T-helper 1 cell (primary cell): ENCODE measurements at places on chromosomes 3 and 15.

DNA sequence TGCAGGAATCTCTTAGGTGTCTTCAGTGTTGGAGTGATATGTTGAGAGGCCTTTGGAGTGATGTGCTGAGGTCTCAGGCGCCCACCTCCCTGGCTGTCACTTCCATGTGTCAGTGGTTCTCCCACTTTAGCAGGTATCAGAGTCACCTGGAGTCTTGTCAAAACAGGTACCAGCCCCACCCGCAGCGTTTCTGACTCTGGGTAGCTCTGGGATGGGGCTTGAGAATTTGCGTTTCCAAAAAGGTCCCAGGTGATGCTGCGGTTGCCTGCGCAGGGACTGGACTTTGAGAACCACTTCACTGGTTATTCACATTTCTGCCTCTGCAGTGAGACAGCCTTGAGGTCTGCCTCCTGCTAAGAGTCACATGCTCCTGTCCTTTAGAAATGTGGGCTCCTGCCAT lies 15.5 kb downstream of the UMPS start:
- no peak for DNase-seq

GRCh38 chr3:180615954-180616353 lies 14.0 kb downstream of the TTC14 start:
- no peak for DNase-seq

DNA sequence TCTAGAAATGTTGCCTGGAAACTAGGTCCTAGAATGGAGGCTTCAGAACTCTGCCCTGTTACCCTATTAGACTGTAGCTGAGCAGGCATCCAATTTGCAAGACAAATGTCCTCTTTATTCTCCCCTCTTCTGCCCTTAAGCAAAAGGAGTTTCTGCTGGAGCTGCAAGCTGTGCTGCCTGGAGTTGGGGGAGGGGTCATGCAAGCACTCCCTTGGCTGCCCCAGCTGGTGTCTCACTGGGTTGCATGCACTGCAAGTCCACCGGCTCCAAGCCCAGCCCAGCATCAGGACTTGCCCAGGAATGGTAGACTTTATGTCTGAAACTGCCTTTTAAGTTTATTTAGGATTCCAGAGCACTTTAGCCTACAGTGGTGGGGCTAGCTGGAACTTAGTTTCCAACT lies 15.7 kb upstream of the RBP2 start:
- no peak for DNase-seq

- no peak for DNase-seq
Observed at GRCh38 chr3:124771083-124771445, 40.8 kb downstream of the UMPS start.

DNA sequence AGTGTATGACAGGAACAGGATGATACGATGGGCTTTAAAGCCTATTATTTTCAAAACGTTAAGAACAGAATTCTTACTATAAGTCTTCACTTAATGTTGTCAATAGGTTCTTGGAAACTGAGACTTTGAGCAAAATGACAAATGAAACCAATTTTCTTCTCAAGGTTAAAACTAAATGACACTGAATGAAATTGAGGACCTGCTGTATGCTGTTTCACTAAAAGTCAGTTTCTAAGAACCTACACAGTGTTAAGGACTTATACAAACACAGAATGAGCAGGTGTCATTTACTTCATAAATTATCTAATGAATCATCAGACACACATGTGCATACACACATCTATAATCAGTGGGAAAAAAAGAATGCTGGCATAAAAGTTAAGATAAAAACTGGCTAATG lies 106.9 kb downstream of the RFTN1 start:
- DNase-seq = peak; percentile 16

GRCh38 chr3:175502155-175502554 lies 643.0 kb downstream of the NAALADL2 start:
- no peak for DNase-seq

DNA sequence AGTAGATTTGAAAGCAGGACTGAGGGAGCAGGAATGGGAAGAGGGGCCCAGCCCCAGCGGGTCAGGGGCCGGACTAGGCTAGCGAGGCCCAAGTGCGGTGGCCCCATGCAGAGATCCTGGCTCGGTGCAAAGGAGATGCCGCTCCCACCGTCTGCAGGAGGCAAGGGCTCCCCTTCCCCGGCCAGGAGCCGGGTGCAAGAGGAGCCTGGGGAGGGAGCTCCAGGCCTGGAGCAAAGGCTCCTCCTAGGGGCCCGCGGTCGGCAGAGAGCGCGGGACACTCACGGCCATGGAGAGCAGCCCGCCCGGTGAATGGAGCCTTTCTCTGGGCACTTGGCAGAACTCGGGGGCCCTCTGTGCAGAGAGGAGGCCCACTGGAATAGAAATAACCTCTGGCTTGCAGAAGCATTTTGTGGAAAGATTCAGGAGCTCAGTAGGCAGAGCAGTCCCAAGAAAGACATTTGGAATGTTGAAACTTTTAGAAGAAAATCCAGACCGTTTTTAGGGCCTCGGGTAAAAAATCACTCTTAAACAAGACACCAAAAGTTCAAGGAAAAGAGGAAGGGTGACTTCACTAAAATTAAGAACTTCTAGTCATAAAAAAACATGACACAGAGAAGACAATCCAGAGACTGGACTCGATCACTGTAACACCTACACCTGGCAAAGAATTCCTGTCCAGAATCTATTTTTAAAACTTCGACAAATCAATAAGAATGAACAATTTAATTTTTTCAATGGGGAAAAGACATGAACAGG lies 43.0 kb upstream of the USP3 start:
- DNase-seq = no peak

- no peak for DNase-seq
Observed at GRCh38 chr15:98592136-98592535, 56.2 kb upstream of the IGF1R start.

GRCh38 chr15:78951841-78952238 lies 7.0 kb upstream of the CTSH start:
- DNase-seq = no peak

DNA sequence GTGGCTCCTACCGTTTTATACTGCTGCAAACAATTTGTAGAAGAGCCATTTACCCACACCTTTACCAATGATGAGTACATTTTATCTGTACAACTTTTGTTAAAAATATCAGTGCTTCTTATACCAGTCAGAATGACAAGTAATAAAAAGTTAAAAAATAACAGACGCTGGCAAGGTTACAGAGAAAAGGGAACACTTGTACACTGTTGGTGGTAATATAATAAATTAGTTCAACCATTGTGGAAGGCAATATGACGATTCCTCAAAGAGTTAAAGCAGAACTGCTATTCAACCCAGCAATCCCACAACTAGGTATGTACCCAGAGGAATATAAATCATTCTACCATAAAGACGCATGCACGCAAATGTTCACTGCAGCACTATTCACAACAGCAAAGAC lies 51.9 kb downstream of the ARRDC4 start:
- no peak for DNase-seq

GRCh38 chr3:3804560-3804959 lies 5.3 kb downstream of the LRRN1 start:
- DNase-seq = no peak

- DNase-seq = no peak
Observed at GRCh38 chr3:58242340-58242739, 4.7 kb downstream of the ABHD6 start.

GRCh38 chr3:120435621-120436020 lies 15.2 kb downstream of the FSTL1 start:
- no peak for DNase-seq

DNA sequence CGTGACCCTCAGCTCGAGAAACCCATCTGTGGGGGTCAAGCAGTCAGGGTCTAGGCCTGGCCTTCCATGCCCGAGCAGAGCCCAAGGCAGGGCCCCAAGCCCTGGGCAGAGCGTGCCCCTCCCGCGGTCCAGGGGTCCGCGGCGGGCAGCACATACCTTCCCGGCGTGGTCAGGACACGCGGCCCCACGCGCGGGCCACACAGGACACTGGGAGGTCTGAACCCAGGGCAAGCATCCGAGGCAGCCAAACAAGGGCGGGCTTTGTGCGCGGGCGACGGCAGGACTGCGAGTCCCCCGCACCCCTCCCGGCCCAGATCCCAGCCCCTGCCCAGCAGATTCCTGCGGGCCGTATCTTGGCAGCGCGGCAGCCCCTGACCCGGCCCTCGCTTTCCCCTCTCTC lies 61.6 kb upstream of the ACAN start:
- DNase-seq = no peak

- DNase-seq = no peak
Observed at GRCh38 chr15:79916502-79917132, 19.8 kb upstream of the MTHFS start.

DNA sequence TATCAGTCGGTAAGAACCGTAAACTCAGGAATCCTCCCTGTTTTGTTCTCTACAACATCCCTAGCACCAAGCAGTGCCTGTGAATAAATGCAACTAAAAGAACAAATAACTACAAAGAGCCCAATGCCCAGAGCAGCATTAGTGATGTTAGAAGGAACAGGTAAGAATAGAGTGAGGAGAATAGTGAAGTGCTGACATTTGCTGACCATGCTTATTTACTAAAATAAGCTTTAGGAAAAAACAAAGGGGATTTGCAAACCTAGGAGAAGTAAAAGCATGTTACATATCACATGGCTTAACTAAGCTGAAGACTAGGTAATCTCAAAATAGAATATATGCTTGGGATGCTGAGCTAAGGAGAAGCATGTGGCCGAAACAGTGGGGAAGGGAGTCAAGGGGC lies 186.1 kb upstream of the SLC2A2 start:
- DNase-seq = no peak

DNA sequence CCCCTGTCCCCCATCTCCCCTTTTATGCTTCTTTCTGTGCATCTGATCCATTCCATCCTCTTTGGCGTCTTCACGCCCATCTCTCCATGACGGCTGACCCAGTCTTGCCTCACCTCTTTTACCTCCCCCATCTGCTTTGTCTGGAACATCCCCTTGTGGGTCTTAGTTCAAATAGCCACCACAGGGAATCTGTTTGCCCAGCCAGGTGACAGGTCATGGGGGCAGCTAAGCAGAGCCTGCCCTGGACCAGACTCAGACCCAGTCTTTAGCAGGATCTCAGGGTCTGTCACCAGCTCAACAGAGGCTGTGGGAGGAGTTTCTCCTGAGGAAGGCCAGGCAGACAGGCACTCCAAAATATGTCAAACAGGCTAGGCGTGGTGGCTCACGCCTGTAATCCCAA lies 28.1 kb downstream of the COLQ start:
- no peak for DNase-seq

DNA sequence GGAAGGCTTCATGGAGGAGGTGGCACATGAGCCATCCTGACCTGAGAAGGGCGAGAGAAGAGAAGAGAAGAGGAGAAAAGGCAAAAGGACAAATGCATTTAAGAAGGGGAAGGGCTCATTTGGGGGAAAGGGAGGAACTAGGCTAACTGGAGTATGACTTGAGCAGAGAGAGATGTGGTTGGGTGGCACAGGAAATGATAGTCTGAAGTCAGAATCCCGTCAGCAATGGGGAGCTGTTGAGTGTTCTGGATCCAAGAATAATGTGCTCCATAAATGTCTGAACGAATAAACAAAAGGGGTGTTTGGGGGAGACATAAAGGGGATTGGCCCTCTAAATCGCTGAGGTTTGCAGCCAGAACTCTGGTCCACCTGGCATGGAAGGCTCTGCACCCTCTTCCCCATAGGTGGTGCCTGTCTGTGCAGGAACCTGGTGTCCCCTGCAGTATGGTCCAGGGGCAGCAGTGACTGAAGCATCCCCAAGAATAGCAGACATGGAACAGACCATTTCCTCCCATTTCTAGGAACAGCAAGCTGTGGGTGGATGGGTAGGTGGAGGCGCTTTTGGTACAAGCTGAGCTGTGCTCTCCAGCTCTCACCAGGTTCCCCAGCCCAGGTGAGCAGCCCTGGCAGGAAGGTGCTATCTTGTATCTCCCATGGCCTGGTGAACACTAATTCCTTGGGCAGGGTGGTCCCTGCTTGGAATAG lies 15.2 kb downstream of the CORO2B start:
- no peak for DNase-seq

DNA sequence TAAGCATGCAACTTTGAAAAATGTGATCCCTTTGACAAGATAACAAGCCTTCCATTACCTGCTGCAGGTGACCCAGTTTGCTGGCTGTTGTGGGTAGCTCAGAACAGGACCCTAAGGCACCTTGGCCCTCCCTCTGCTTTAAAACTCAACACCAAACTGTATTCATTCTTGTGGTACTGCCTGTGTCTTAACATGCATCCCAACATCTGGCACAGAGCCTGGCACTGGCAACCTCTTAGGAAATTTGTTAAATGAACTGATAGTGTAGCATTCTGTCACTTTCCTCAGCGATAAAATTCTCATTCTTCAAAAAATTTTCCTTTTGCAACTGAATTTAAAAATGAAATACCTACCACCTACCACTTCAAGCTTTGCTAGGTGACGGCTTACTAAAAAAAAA lies 287.3 kb upstream of the ADAMTS9 start:
- DNase-seq = no peak

DNA sequence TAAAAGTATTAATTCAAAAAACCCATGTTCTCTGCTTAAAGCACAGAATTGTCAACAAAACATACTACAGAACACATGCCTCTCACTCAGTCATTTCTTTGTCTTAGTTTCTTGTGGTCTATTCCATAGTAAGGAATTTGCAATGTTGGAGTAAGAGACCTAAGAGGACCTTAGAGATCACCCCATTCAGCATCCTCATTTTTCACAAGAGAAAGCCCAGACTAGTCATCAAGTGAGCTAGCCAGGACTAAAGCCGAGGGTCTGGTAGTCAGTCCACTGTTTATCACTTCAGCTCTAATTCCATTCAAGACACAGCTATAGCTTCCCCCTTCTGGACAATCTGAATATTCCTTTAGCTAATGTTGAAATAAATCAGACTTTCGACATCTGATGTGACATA lies 601.1 kb downstream of the FHIT start:
- DNase-seq = no peak

GRCh38 chr15:88908123-88908522 lies 5.1 kb downstream of the MFGE8 start:
- no peak for DNase-seq

GRCh38 chr3:64801856-64802255 lies 114.1 kb upstream of the ADAMTS9 start:
- DNase-seq = no peak

- DNase-seq = no peak
Observed at GRCh38 chr3:47079432-47079831, 84.5 kb downstream of the SETD2 start.

GRCh38 chr3:63689285-63689684 lies 36.8 kb downstream of the SNTN start:
- DNase-seq = no peak

DNA sequence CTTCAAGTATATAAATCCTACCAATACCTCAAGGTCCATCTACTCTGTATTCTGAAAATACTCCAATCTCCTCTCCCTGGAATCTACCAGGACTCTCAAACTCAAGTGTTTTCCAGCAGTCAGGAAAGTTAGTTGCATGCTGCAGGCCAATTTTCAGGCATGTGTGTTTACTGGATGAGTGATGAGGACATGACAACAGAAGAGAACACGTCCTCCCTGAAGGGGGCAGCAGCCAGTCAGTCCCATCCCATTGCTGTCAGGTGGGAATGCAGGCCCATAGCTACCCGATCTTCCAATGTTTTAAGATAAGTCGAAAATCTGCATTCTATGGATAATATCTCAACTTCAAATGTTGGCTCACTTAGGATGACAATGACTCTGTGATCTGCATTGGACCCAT lies 496.2 kb downstream of the FHIT start:
- no peak for DNase-seq

GRCh38 chr15:73800662-73801345 lies 47.7 kb upstream of the INSYN1 start:
- no peak for DNase-seq
